Stimulated activated CD4-positive, alpha-beta T cell treated with anti-CD3 and anti-CD28 coated beads, TNF-alpha, amount 100 ng/mL, for 24 hours (primary cell): ENCODE measurements at places on chromosomes 2 and 18.

DNA sequence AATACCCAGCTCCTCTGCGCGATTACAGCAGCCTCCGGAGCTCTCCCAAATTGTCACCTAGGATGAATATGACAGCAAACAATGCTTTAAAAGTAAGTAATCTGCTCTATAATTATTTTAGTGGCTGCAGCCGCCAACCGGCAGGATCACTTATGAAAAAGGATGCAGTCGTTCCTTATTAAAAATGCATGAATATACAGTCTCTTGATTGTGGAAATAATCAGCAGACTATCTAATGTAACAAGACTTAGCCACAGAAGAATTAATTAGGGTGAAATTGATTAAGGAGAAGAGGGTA is 71.8 kb upstream of the STPG4 start:
- DNase-seq = no peak

DNA sequence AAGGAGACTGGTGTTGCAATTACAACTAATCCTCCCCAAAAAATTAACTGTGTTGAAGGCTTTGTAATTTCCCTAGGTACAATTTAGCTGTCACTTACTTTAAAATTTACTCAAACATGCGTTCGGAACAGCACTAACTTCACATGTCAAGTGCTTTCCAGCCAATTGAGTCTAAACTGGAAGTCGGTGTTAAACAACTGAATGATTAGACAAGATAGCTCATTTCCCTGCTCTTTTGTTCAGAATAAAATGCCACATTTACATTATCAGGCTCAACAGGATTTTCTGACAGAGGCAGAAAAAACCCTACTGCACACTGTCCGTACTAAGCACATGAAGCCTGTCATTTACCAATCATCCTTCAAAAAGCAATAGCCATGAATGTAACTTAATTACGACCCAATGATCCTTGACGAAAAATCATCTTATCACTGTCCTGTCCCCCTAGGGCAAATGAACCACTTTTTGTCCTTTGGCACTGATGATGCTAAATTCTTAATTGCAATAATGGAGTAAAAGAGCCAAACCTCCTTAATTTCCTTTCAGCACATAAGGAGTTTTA is 56.0 kb downstream of the LRPPRC start:
- DNase-seq = no peak

DNA sequence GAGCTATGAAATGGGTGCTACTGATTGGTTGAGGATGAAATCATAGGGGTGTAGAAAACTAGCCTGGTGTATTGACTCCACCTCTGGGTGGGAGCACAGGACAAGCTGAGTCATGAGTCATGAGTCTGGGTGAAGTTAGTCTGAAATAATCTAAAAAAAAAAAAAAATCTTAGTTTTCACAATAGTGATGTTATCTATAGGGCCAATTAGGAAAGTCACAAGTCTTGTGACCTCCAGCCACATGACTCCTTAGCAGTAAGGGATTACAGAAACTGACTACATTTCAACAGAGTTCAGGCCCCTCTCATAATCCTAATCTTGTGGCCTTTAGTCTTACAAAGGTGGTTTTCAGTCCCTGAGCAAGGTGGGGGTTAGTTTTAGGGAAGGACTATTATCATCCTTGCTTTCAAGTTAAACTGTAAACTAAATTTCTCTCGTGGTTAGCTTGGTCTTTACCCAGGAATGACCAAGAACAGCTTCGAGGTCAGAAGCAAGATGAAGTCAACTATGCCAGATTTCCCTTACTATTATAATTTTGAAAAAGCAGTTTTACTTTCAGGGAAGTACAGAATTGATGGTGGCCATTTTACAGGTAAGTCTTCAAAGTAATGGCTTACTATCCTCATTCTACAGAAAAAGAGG is 338.0 kb upstream of the GYPC start:
- DNase-seq = no peak

GRCh38 chr2:62663411-62663810 is 42.1 kb upstream of the EHBP1 start:
- no peak for DNase-seq

GRCh38 chr2:23492921-23493320 is 107.9 kb downstream of the KLHL29 start:
- DNase-seq = no peak

- no peak for DNase-seq
Observed at GRCh38 chr18:38116716-38117115, 551.1 kb upstream of the CELF4 start.

DNA sequence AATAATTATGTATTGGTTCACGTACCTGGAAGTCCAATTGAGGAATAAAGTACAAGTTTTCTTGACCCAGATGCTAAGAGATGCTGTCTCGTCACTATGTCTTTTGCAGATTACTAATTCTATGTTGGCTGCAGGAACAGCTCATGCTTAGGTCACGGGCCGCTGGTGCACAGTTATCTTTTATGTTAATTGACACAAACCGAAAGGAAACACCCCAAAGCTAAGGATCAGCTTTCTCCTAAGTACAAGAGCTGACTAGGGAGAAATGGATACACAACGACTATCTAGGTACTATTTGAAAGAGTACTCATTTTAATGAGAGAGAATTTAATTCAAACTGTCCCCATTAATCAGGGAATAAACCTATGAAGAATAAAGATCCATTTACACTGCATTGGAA is 217.7 kb upstream of the SLC35G4 start:
- DNase-seq = no peak

DNA sequence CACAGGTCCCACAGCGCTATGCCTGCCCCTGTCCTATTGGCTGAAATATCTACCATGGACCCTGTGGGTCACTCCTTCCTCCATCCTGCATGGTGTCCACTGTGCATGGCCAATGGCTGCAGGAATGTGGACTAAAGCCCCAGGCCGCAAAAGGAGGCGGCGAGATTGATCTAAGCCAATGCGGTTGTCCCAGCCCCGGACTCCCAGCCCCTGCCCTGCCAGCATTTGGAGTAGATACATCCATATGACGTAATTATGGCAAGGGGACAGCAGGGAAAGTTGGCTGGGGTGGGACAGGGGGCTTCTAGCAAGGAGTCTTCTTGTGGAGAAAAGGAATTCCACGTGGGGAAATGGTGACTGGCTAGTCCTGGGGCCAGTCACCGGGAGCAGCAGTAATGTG is 11.4 kb upstream of the ZNF516 start:
- no peak for DNase-seq

- DNase-seq = no peak
Observed at GRCh38 chr2:182887753-182888415, 21.4 kb upstream of the FRZB start.

DNA sequence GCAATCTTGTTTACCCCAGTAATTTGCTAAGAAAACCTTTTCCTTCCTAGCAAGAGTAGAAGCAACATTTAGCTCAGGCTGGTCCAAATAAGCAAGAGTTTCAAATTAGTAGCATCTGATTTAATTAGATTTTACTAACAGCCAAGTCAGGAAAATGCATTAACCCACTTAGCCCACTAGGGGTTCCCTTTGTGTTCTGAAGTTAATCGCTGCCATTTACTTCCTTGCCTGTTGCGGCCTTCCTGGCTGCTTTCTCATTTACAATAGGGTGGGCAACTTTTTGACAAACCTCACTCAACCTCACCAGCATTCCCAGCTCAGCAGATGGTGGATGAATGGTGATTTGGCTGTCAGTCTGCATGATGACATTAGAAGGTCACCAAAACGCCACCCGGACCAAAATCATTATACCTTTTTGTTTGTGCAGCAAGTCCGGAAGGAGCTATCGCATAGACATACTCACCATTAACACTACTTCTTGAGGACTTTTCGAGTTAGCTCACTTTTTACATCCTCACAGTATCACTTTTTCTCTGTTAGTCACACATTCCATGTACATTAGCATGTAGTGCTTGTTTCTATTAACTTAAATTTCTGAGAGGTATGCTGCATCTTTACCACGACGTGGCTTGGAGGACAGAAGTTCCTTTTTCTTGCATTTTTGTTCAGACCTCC is 101.5 kb upstream of the SETBP1 start:
- no peak for DNase-seq

DNA sequence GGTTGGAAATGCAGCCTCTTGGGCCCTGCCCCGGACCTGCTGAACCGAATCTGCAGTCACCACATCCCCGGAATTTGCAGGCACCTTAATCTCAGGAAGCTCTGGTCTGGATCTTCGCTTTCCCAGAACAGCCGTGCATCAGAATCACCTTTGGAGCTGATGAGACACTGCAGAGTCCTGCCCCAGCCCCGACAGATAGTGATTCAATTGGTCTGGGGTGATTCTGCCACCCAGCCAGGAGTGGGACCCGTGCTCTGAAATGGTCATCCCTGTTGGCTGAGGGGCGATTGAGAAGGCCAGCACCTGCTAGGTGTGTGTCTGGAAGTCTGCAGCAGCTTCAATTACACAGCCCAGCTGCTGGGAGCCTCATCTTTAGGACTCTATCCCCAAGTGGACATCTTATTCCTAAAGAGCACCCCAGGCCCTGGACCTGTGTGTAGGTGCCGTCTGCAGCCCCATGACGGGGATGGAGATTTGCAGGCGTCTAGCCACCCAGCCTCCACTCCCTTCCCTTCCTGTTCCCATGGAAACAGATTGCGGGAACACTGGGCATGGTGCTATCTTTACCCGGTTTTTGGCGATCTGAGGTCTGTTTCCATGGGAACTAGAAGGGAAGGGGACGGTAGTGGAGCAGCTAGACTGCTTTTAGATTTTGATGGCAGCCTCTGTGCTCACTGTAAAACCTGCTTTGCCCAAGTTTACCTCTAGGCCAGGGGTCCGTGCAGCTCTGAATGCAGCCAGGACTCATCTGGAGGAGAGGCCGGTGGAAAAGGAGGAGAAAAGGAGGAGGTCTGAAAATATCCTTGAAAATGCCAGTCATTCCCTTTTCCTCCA is 156.1 kb downstream of the LDLRAD4 start:
- no peak for DNase-seq
